HuH-7.5 (cell line): ENCODE measurements at places on chromosomes 7 and 10.

GRCh38 chr10:971613-972012 lies 16.6 kb upstream of the GTPBP4 start:
- DNase-seq: no peak

DNA sequence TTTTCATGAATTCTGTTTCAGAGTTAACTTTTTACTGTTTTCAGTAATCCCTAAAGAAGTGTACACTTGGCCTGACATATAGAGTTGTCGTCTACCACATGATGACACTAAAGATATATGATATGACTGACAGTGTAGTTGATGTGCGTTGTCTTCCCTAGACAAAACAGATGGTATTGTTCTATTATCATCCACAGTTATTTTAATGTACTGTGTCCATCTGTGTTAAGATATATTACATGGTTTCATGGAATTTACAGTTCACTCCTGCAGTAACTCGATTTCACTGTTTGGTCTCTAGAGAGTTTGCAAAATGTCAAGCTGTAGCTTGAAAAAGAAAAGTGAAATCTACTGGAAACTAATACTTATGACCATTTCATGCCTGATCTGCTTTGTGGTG lies 18.1 kb downstream of the FOXP2 start:
- DNase-seq: no peak

DNA sequence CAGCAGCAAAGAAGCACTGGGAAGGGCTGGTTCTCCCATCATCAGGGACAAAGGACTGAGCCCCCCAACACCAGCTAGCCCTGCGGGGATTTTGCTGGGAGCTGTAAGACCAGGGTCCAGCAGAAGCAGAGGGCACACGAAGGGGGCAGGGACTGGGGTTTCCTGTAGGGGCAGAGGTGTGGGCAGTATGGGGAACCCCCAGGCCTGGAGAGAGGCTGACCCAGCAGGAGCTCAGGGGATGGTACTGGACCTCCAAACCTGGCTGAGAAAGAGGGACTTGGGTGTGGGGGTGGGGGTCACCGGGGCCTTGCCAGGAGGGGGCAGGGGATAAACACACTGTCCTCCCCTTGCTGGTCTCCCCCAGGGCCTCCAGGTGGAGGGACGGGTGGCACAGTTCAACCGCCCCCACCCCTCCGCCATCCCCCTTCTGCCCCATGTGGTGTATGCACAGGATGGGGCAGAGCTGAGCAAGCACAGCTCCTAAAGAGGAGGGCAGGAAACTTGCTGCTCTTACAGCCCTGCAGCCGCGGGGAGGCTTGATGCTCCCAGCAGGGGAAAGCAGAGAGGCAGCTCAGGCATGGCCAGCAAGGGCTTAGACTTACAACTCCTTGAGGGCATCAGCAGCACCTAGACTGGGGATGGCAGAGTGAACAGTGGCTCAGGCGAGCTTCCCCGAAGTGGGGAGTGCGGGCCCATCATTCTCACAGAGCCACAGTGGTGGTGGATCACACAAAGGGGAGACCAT lies 12.4 kb upstream of the RET start:
- no peak for DNase-seq

- DNase-seq: no peak
Observed at GRCh38 chr10:26430641-26431163, 7.4 kb upstream of the APBB1IP start.

GRCh38 chr10:95290461-95291364 lies at the start of gene PDLIM1:
PDLIM1 (minus strand) TSS chr10:95291003; CDS start chr10:95290915, 88 bp downstream.
- peak; percentile 86 for DNase-seq

- DNase-seq: no peak
Observed at GRCh38 chr10:68856352-68856751, 29.0 kb downstream of the STOX1 start.

- no peak for DNase-seq
Observed at GRCh38 chr7:143372070-143372469, 9.1 kb upstream of the ZYX start.

- no peak for DNase-seq
Observed at GRCh38 chr7:4091767-4092166, 590.3 kb upstream of the FOXK1 start.

DNA sequence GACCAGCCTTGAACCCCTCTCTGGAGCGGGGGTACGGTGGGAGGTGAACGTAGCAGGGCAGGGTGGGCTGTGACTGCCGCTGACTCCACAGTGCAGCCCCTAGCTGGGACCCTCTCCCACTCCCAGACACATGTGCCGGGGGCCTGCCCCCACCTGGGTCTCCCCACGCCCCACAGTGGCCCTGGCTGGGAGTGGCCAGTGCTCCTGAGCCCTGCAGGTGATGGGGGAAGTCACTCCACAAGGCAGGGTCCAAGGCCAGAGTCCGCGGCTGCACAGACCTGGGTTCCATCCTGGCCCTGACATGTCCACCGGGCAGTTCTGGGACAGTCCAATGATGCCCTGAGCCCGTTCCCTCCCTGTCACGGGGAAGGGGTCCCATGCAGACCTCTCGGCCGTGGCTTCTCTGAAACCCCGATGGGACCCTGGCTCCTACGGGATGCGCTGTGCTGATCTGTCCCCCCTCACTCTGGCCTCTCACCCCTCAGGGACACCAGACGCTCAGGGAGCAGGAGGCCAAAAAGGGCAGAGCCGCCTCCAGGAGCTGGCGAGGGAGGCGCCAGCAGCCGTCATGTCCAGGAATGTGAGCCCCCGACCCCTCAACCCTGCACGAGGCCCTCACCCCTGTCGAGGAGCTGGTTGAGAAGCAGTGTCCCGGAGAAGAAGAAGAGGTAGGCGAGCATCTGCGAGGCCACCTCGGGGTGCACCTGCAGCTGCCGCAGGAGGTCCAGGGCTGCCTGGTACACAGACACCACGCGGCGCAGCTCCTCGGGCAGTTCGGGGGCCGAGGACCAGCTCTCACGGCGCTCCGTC lies 40.4 kb downstream of the AP5Z1 start:
- DNase-seq: no peak

GRCh38 chr10:71980181-71981014 lies 16.2 kb downstream of the CHST3 start:
- DNase-seq: no peak

- no peak for DNase-seq
Observed at GRCh38 chr10:34655286-34656170, 159.6 kb downstream of the PARD3 start.
